ENCODE measurements at places on chromosomes 1 and 21. TPM values are rescaled to one million over a fixed set of nuclear protein-coding genes. Genes with fewer than 3 reads are reported as not detected.

RGL1 gene
- 9.6 TPM for total RNA-seq

ADAM30 gene
- total RNA-seq: not detected

SYF2 gene
- 28.5 TPM for total RNA-seq

GIPC2 gene
- total RNA-seq: not detected

HTR1D gene
- 3.8 TPM for total RNA-seq

TRIM46 gene
- 13.6 TPM for total RNA-seq

NLRP3 gene
- total RNA-seq: 0.12 TPM

RIPPLY3 gene
- total RNA-seq: not detected

FAM72A gene
- total RNA-seq: 8.8 TPM

CYP4Z1 gene
- not detected for total RNA-seq

UMODL1 gene
- total RNA-seq: 0.10 TPM

MAN1C1 gene
- total RNA-seq: 0.86 TPM

GRCh38 chr1:60988891-60989290, 93.5 kb upstream of the NFIA start:
- no peak overlapping the region for H3K4me3 ChIP-seq
- peaks cover 35% of the 10 kb centered on the region for H3K4me1 ChIP-seq
- no peak overlapping the region for H3K27ac ChIP-seq
- H3K27me3 ChIP-seq: no peaks in the 10 kb centered on the region

DNA sequence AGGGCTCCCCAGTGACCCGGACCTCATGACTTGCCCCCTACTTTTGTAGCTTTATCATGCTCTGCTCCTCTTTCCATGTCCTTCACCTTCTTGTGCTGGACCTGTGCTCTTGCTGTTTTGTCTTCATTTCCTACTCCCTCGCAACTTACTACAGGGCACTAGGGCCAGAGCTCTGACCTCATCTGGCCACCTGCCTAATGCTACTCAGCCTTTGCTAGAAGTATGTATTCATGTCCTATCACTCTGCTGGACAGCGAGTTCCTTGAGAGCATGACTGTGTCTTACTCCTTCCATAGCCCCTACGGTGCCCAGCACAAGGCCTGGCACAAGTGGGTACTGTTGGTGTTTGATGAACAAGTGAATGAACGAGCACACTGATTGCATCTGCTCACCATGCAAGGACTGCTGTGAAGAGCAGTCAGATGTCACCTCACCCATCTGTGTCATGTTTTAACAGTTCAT, 1.9 kb downstream of the MTFR1L start:
- DNase-seq: peak; percentile 28
- no peak overlapping the region for H3K27ac ChIP-seq
- H3K27me3 ChIP-seq: no peaks in the 10 kb centered on the region
- H3K36me3 ChIP-seq: peaks cover 6% of the 10 kb centered on the region
- peaks cover 22% of the 10 kb centered on the region for H3K4me1 ChIP-seq

GRCh38 chr1:3174487-3175247, 105.7 kb downstream of the PRDM16 start:
- no peaks in the 10 kb centered on the region for H3K27me3 ChIP-seq
- H3K4me1 ChIP-seq: peaks cover 30% of the 10 kb centered on the region
- no peak overlapping the region for H3K27ac ChIP-seq
- H3K4me3 ChIP-seq: no peak overlapping the region

GRCh38 chr1:31650161-31651088, 5.7 kb upstream of the PEF1 start:
- H3K27ac ChIP-seq: no peak overlapping the region
- DNase-seq: peak; percentile 19
- H3K4me3 ChIP-seq: no peak overlapping the region
- H3K36me3 ChIP-seq: peaks cover 4% of the 10 kb centered on the region

DNA sequence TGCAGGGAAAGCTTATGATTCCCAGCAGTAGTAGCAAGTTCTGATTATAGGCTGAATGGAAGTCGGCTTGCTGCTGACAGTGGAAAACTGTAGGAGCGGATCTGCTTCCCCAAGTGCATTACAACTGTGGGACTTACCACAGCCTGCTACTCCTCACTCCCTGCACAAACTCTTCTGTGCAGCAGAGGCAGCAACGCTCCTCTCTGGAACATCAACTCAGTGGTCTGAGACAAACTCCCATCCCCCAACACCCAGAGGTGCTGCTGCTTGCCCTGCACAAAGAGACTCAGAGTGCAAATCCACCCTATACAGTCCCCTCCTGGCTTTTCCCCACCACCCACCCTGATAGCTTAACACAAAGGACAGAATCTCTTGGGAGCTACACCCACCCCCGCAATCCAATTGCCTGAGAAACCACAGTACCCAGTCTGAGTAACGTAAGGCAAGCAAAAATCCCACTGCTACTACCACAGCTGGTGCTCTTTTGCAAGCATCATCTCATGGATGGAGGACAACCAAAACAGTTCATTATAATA, 1455.2 kb downstream of the AMY1C start:
- H3K4me3 ChIP-seq: no peak overlapping the region
- H3K27me3 ChIP-seq: no peaks in the 10 kb centered on the region
- no peak overlapping the region for H3K27ac ChIP-seq
- no peaks in the 10 kb centered on the region for H3K4me1 ChIP-seq
- H3K36me3 ChIP-seq: no peaks in the 10 kb centered on the region

GRCh38 chr1:67609577-67610341, 75.2 kb upstream of the GADD45A start:
- no peak overlapping the region for H3K27ac ChIP-seq
- no peak for DNase-seq
- no peaks in the 10 kb centered on the region for H3K36me3 ChIP-seq
- H3K4me1 ChIP-seq: no peaks in the 10 kb centered on the region

DNA sequence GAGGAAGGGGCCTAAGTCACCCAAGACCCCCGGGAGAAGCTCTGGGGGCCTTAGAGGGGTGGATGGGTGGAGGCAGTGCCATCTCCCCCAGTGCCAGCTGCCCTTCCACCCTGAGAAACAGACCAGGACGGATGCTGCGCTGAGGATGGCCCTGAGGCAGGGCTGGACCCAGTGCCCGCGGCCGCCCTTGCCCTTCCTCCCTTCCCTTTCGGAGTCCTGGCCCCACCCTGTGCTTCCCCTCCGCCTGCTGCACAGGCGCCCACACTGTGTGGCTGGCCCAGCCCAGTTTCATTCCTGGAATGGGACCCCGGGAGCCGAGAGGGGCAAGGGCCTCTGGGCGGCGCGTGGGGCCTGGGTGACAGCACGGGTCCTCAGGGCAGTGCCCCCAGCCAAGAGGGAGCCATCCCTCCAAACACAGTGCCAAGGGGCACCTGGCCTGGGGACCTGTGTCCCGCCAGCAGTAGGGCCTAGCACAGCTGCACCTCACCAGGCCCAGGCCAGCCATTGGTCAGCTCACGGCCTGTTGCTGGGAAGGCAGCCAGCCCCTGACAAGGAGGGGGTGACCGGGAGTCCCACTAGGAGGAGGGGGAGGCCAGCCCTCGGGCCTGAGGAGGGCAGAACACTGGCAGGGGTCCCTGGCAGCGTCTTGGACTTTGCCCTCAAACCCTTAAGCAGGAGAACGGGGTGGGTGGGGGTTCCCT, 13.4 kb upstream of the SKI start:
- H3K27ac ChIP-seq: peak overlapping the region; percentile 99
- no peak overlapping the region for H3K4me3 ChIP-seq
- no peaks in the 10 kb centered on the region for H3K27me3 ChIP-seq
- no peak for DNase-seq
- peaks cover 29% of the 10 kb centered on the region for H3K4me1 ChIP-seq
- H3K36me3 ChIP-seq: no peaks in the 10 kb centered on the region

GRCh38 chr21:14080040-14080763, 130.6 kb downstream of the LIPI start:
- no peaks in the 10 kb centered on the region for H3K4me1 ChIP-seq
- H3K4me3 ChIP-seq: no peak overlapping the region
- H3K27ac ChIP-seq: no peak overlapping the region
- no peak for DNase-seq
- no peaks in the 10 kb centered on the region for H3K27me3 ChIP-seq

DNA sequence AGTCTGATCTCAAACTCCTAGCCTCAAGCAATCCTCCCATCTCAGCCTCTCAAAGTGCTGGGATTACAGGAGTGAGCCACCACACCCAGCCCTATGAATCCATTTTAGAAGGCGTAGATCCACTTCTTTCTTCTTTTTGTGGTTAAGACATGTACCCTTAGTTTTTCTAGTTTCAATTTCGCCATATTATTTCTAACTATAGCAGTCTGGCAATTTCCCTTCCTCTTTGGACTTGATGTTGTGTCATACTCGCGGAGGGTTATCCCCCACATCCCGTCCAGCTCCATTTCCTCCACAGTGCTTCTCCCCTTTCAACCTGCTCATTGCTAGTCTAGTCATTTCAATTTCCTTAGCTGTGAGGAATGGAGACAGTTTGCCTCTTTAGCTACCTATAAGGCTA, 5.2 kb upstream of the LRRC8D start:
- no peaks in the 10 kb centered on the region for H3K36me3 ChIP-seq
- no peak overlapping the region for H3K4me3 ChIP-seq
- peaks cover 5% of the 10 kb centered on the region for H3K4me1 ChIP-seq
- peaks cover 8% of the 10 kb centered on the region for H3K27me3 ChIP-seq
- H3K27ac ChIP-seq: no peak overlapping the region
- DNase-seq: no peak

DNA sequence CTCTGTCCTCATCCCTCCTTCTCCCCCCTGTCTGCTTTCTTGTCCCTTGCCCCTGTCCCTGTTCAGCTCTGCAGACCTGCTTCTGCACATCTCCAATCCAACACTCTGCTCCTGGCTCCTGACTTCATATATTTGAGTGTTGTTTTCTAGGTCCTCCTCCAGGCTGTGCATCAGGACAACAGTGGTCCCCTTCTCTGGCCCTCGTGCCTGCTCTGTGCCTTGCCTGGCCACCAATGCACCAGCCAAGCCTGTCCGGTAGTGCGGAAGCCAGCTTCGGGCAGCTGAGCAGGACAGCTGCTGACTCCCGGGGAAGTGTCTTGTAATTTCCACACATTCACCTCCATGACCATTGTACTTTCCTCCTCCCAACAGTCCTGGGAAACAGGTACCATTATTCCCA, 203.4 kb upstream of the RAB4A start:
- H3K4me1 ChIP-seq: peaks cover 4% of the 10 kb centered on the region
- peaks cover 4% of the 10 kb centered on the region for H3K27me3 ChIP-seq
- no peak for DNase-seq
- H3K4me3 ChIP-seq: no peak overlapping the region
- no peaks in the 10 kb centered on the region for H3K36me3 ChIP-seq

- no peaks in the 10 kb centered on the region for H3K4me1 ChIP-seq
- H3K36me3 ChIP-seq: no peaks in the 10 kb centered on the region
- H3K27ac ChIP-seq: no peak overlapping the region
- no peaks in the 10 kb centered on the region for H3K27me3 ChIP-seq
- no peak for DNase-seq
Observed at GRCh38 chr1:185537596-185537995, 196.6 kb upstream of the HMCN1 start.

DNA sequence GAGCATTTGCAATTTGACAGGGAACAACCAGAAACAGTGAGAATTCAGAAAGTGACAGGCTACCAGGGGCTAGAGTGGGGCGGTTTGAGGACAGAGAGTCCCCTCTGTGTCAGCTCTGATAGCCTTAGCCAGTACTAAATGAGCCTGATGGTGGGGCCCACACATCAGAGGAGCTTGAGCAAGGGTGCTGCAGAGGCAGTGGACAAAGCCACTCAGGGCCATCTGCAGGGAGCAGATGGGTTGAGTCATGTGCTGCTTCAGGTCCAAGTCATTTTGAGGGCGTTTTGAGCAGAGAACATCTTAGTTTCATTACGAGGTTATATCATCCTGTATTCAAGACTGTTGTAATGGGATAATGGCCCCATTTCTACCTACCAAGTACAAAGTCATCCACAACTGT, 7.7 kb downstream of the LRRC52 start:
- no peaks in the 10 kb centered on the region for H3K27me3 ChIP-seq
- H3K27ac ChIP-seq: no peak overlapping the region
- H3K4me3 ChIP-seq: no peak overlapping the region
- DNase-seq: no peak
- H3K4me1 ChIP-seq: no peaks in the 10 kb centered on the region
- no peaks in the 10 kb centered on the region for H3K36me3 ChIP-seq

- no peak for DNase-seq
- peaks cover 36% of the 10 kb centered on the region for H3K27me3 ChIP-seq
- no peaks in the 10 kb centered on the region for H3K4me1 ChIP-seq
- no peak overlapping the region for H3K27ac ChIP-seq
- no peaks in the 10 kb centered on the region for H3K36me3 ChIP-seq
- peak overlapping the region; percentile 28 for H3K4me3 ChIP-seq
Observed at GRCh38 chr1:23902321-23903278, 10.6 kb downstream of the CNR2 start.

- no peaks in the 10 kb centered on the region for H3K27me3 ChIP-seq
- H3K4me3 ChIP-seq: no peak overlapping the region
- no peaks in the 10 kb centered on the region for H3K4me1 ChIP-seq
- DNase-seq: no peak
- no peak overlapping the region for H3K27ac ChIP-seq
Observed at GRCh38 chr1:37288900-37289299, 185.5 kb upstream of the ZC3H12A start.

DNA sequence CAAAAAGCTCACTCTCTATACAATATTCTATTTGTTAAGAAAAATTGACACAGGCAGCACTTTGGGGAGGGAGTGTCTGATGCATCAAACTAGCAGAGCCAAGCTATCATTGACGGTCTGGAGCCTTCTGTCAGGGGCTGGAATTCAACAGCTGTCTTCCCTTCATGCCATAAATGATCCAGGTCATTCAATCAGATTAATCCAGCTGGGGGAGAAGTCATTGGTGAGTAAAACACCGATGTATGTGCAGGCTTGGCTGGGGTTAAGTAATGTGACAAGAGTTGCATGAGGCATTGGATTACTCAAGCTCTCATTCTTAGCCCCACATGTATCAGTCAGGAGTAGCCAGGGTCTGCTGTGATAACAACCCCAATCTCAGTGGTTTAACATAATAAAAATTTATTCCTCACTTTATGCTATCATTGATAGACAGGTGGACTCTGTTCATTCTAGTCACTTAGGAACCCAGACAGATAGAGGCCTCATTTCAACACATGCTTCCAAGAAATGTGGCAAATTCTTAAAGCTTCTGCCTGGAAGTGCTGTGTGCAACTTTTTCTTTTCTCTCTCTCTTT, 118.1 kb upstream of the GADD45A start:
- H3K4me3 ChIP-seq: no peak overlapping the region
- no peaks in the 10 kb centered on the region for H3K36me3 ChIP-seq
- H3K27me3 ChIP-seq: no peaks in the 10 kb centered on the region

DNA sequence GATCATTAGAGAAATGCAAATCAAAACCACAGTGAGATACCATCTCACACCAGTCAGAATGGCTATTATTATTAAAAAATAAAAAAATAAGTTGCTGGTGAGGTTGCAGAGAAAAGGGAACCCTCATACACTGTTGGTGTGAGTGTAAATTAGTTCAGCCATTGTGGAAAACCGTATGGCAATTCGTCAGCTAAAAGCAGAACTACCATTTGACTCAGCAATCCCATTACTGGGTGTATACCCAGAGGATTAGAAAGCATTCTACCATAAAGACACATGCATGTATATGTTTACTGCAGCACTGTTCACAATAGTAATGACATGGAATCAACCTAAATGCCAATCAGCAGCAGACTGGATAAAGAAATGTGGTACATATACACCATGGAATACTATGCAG, 42.2 kb downstream of the GIPC2 start:
- H3K36me3 ChIP-seq: no peaks in the 10 kb centered on the region
- no peak overlapping the region for H3K4me3 ChIP-seq
- H3K27ac ChIP-seq: no peak overlapping the region
- H3K4me1 ChIP-seq: no peaks in the 10 kb centered on the region
- DNase-seq: no peak

Data from astrocyte (in vitro differentiated cells and primary cell).